HuH-7.5 (cell line): ENCODE measurements at places on chromosomes 13 and 19.
A peak's percentile ranks its signal among the peaks of the same experiment; 100 is the strongest.

GRCh38 chr13:77767413-77767812, 69.9 kb downstream of the SLAIN1 start:
- DNase-seq: no peak

GRCh38 chr19:49939721-49940481, 10.6 kb upstream of the NUP62 start:
- DNase-seq: no peak

- no peak for DNase-seq
Observed at GRCh38 chr19:40332669-40333068, 15.5 kb downstream of the C19orf47 start.

GRCh38 chr13:95180513-95181245, 120.6 kb downstream of the ABCC4 start:
- peak; percentile 17 for DNase-seq

DNA sequence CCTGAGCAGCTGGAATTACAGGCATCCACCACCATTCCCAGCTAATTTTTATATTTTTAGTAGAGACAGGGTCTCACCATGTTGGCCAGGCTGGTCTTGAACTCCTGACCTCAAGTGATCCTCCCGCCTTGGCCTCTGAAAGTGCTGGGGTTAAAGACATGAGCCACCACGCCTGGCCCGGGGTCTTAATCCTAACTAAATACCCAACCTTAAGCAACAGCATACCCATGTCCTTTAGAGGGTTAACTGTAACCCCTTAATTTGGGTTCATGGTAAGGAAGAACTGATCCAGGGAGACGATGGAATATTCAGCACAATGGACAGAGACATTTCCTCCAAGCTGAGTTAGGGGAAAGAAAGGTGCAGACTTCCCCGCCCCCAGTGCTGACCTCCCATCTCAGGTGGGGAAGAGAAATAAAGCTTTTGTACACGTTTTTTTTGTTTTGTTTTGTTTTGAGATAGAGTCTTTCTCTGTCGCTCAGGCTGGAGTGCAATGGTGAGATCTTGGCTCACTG, 8.7 kb upstream of the GALP start:
- peak; percentile 68 for DNase-seq

GRCh38 chr13:99290894-99291293, 16.3 kb downstream of the GPR183 start:
- no peak for DNase-seq

GRCh38 chr13:30355384-30355699, 48.0 kb upstream of the KATNAL1 start:
- DNase-seq: peak; percentile 15

DNA sequence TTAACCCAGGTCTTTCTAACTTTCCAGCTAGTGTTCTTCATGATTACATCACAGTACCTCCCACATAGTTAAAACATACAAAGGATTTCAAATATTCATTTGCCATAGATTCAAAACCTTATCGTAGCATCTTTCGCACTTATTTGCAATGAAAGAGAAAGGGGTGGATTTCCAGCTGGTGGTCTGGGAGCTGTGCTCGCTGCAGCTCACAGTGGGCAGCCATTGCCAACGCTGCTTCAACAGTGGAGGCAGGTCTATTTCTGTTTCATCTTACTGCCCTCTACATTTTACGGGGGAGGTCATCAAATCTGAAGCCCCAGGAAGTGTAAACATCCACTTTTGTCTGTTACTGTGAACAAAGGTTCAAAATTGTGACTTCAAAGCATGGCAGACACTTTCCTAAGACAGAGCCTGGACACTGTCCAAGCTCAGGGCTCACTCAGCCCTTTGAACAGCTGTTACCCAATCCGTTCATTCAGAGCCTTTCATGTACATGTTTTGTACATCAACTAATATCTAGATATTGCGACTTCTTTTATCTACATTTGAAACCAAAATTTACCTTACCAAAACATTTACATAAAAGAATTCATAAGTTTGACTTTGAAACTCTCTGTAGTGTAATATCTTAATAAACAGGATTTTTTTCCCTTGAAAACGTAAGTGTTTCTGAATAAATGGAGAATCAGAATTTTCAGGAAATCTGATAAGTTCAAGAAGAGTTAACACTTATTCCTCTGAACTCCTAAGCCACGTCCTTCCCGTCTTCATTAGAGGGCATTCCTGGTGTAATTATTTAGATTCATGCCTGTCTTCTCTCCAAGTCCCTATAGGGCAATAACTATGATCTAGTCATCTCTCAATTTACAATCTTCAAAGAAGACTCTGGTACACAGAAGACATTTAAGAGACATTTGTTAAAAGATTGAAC, 25.1 kb downstream of the STARD13 start:
- DNase-seq: no peak

- DNase-seq: no peak
Observed at GRCh38 chr13:33172400-33172799, 113.2 kb downstream of the STARD13 start.

DNA sequence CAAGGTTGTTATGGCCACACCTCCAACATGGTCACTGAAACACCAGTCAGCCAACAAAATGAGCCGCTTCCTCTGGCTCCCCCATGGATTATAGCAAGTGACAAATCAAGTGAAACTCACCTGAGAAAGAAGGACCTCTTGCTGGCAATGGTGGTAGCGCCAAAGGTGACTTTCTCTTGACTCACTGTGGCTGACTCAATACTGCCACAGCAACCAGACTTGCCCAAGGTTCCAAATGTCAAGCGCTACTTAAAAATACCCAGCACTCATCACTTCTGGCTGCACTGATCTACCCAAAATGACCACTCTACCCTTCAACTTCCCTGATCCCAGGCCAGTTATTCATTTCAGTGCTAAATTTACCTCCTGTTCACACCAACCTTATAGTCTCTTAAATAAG, 495.5 kb downstream of the FOXO1 start:
- DNase-seq: no peak

- no peak for DNase-seq
Observed at GRCh38 chr13:92317066-92317465, 909.5 kb upstream of the GPC6 start.

GRCh38 chr19:3201072-3201700, 15.5 kb downstream of the NCLN start:
- DNase-seq: peak; percentile 19

DNA sequence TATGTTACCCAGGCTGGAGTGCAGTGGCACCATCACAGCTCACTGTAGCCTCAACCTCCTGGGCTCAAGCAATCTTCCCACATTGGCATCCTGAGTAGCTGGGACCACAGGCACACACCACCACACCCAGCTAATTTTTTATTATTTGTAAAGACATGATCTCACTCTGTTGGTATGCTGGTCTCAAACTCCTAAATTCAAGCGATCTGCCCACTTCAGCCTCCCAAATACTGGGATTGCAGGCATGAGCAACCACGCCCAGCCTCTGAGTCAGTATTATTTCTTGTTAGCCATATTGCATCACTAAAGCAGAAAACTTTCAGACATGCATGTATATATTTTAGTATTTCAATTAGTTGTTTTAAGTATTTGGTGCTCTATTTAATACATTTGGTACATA, 376.4 kb downstream of the GPC6 start:
- no peak for DNase-seq

- DNase-seq: no peak
Observed at GRCh38 chr13:41465241-41465847, 8.0 kb downstream of the RGCC start.

GRCh38 chr13:110944121-110944967, 29.5 kb upstream of the ANKRD10 start:
- peak; percentile 29 for DNase-seq

- DNase-seq: no peak
Observed at GRCh38 chr19:33404506-33405253, 31.2 kb downstream of the CEBPG start.

- DNase-seq: no peak
Observed at GRCh38 chr19:32101206-32101605, 244.2 kb upstream of the ZNF507 start.

- no peak for DNase-seq
Observed at GRCh38 chr13:110230661-110231347, 76.2 kb downstream of the COL4A1 start.

GRCh38 chr19:49492573-49493405, 3.4 kb upstream of the RPS11 start:
- no peak for DNase-seq

DNA sequence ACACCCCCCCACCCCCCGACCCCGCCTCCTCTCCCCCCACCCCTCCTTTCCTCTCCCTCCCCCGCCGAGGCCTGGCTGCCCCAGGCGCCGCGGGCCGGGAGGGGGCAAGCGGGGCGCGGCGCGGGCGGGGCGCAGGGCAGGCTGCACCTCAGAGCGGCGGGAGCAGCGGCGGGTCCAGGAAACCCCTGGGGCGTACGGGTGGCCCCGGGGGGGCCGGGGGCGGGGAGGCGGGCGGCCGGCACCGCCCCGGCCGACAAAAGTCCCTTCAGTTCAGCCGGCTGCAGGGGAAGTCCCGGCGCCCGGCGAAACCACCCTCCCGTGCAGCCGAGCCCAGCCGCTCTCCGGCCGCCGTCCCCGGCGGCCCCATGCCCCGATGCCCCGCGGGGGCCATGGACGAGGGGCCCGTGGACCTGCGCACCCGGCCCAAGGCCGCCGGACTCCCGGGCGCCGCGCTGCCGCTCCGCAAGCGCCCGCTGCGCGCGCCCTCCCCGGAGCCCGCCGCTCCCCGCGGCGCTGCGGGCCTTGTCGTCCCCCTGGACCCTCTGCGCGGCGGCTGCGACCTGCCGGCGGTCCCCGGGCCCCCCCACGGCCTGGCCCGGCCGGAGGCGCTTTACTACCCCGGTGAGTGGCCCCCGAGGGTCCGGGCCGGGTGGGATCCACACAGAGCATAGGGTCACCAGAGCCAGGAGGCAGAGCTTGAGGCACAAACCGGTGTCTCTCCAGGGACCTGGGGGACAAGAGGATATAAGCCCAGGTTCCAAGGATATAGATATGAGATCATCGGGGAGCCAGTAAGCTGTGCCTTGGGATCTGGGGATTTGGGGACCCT, at the start of gene BCL3:
BCL3 (plus strand) TSS at position 283 of the 829 bp plus-strand sequence; CDS start at position 366, 83 bp downstream.
- DNase-seq: peak; percentile 76
